ENCODE measurements at places on chromosomes 2 and 18.

DNA sequence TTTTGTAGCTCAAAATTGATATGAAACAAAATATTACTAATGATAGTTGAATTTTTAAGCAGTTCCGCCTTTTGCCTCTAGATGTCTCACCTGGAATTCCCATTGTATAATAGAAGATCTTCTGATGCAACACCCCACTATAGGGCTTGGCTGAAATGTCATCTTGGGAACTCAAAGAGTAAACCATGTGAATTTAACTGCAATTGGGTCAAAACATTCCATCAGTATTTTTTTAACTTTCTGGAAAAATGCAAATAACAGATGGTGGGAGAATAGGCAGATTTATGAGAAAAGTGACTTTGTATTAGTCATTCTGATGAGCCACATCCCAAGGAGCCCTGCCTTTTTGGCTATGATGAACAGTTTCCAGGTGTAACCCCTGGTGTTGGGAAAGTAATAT, 489.9 kb downstream of the NYAP2 start:
- DNase-seq: peak; percentile 10

- no peak for DNase-seq
Measured at GRCh38 chr2:230246206-230246605, 20.7 kb downstream of the SP140 start.

- no peak for DNase-seq
Measured at GRCh38 chr18:6885992-6886796, 156.7 kb downstream of the ARHGAP28 start.

- no peak for DNase-seq
Measured at GRCh38 chr18:13658436-13659204, 67.7 kb downstream of the FAM210A start.

- DNase-seq: no peak
Measured at GRCh38 chr2:61543062-61543461, 4.9 kb upstream of the XPO1 start.

GRCh38 chr2:142716463-142717242, 160.8 kb upstream of the KYNU start:
- DNase-seq: no peak

All from NCI-H1417 treated with DMSO at 0.1 percent for 48 hours (cell line).